ENCODE measurements at places on chromosomes 6 and 20.

GRCh38 chr6:88365656-88366055 lies 199.5 kb upstream of the CNR1 start:
- DNase-seq = no peak

GRCh38 chr6:89385156-89385667 lies 26.9 kb downstream of the RRAGD start:
- no peak for DNase-seq

DNA sequence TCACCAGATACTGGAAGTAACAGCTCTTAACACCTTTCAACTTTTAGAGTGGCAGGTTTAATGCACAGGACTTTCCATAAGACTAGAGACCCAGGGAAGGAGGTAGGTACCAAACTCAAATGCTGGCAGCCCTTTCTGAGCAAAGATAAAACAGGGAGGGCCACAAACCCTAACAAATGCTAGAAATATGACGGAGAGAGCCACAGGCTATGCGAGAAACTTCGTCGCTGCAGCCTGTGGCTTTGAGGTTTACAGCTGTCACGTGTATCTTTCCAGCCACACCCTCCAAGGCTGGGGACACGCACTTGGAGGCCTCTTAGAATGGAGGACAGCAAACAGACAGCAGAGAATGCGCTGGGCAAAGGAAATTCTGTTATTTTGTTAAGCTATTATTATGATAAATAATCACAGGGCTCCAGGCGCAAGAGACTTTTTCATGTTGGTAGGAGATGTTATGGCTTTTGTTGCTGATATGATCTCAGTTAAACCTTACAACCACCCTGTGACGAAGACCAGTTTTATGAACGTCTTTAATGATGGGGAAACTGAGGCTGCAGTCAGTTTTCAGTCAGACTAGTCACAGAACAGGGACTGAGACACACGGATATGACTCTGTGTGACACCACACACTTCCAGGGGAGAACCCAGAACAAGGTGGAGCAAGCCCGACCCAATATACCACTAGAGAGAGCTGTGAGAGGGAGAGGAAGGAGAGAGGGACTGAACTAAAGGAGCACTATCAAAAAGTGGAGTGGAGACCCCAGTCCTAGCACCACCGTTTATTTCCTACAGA lies 2.0 kb downstream of the TRAM2 start:
- no peak for DNase-seq

GRCh38 chr6:110355022-110355421 lies 3.1 kb downstream of the METTL24 start:
- no peak for DNase-seq

DNA sequence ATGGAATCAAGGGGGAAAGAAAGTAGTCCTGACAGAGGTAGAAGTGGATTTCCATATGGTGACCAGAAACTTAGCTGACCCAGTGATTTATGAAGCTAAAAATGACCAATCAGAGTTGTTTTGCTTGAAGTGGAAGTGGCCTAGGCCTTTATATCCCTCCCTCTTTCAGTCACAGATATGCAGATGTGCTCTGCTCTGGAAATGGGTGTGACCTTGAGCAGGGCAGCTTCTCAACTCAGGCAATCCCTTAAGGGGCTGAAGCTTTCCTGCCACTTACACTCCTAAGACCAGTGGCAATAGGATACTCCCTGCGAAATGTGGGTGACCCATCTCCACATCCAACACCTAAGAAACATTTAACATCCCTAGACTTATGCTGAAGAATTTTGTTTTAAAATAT lies 256.6 kb downstream of the EYS start:
- DNase-seq = no peak

- no peak for DNase-seq
These were observed 73.1 kb downstream of the MKKS start for GRCh38 chr20:10360878-10361277.

- DNase-seq = no peak
These were observed 46.8 kb downstream of the ELOVL5 start for GRCh38 chr6:53301801-53302537.

DNA sequence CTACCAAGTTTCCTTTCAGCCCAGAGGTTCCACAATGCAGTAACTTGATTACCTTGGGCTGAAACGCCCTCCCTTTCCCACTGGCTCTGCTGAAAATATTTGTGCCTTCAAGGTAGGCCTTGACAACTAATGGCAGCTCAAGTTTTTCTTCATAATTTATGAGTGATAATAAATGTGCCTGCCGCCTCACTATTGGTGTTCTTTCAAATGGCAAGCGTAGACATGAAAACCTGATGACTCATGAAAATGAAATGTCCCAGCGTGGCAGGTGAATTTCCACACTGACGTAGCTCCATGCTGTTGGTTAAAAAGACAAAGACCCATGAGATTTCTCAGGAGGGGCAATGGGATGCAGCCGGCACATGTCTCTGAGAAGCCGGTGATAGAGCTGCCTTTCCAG lies 107.2 kb upstream of the GGTLC1 start:
- DNase-seq = no peak

DNA sequence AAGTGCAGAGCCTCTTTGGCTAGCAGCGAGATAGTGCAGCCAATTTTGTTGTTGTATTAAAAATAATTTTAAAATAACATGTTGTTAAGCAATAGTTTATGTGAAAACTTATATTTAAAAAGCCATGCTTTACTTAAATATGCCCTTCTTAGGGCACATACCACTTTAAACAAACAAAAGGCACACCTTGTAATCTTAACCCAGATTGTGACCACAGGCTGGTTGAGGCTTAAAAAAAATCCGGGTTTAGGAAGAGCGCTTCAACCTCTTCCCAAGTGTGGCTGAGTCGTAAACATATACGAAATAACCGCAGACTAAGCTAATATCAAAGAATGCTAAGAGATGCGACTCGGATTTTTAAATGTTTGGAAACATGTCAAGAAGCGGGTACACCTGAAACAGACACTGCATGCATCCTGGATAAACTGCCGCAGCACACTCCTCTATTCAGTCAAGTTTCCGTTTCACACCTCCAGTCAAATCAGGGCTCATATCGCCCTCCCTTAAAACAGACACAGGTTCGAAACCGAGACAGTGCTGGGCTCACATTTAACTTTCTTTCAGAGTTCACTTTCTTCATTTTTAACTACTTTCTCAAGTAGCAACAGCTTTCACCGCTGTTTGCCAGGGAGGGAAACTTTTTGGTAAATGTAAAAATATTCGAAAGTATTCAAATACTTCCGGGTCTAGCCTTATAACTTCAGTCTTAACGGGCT lies 1.5 kb downstream of the DEK start:
- DNase-seq = no peak

DNA sequence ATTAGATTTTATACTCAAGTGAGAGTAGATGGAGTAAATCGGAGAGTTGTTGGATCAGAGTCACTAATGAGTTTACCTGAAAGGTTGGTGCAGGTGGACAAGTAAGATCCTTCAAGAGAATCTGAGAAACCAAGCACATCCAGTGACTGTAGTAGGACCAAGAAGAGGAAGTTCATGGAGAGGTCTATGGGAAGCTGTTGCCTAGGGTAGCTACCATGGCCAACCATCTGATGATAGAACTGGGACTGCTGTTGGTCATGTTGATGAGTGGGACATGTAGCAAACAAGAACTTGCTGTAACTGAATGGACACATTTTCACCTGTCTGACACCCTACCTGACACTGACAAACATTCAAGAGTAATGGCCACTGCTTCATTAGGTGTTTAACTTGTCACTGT lies 11.3 kb upstream of the ADGB start:
- DNase-seq = no peak

GRCh38 chr6:115765966-115766365 lies 294.7 kb downstream of the FRK start:
- no peak for DNase-seq

GRCh38 chr6:41257369-41258195 lies 28.9 kb downstream of the TREM1 start:
- DNase-seq = no peak

GRCh38 chr6:90483116-90483839 lies 103.6 kb downstream of the MAP3K7 start:
- no peak for DNase-seq

DNA sequence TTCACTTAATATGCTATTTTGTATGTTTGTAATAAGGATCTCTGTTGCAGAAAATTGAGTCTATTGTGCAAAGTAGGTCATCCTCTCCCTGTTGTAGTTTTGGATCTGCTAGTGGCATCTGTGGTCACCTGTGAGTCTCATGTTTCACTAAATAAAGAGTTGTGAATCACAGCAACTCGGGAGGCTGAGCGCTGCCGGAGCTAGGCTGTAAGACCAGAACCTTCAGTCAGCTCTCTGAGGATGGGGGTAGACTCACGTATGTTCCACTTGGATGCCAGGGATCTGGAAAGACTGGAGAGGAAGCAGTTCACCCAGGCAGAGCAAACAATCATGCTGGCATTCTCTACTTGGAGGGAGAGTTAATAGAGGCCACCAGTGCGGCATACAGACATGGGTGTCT lies 187.3 kb upstream of the FOXA2 start:
- no peak for DNase-seq

DNA sequence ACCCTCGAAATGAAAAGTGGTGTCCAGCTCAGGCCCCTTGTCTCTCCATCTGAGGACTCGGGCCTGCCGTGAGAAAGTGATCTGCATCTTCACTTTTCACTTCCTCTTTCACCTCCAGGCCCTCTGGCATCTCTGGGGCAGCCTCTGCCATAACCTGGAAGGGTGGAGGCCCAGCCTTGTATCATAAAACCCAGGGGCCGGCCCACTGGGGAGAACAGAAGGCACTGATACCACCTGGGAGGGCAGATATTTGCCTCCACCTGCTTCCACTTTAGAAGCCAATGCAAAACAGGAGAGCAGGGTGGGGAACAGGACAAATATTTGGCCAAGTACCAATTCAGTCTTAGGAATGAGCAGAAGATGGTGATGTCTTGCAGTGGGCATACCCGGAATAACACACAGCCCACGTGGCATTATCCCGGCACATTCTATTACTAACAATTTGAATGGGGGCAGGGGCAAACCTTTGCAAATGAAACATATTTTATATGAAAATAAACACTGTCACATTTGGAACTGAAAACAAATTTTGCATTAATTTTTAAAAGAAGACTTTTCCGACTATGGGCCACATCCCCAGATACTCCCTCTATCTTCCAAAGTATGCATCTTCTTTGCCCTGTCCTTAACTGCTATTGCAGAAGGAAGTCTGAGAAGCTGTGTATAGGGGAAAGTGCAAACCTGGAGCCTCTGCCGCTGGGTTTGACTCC lies 69.2 kb upstream of the TBC1D7 start:
- DNase-seq = no peak

GRCh38 chr6:1113916-1114540 lies 197.9 kb upstream of the FOXQ1 start:
- DNase-seq = no peak

DNA sequence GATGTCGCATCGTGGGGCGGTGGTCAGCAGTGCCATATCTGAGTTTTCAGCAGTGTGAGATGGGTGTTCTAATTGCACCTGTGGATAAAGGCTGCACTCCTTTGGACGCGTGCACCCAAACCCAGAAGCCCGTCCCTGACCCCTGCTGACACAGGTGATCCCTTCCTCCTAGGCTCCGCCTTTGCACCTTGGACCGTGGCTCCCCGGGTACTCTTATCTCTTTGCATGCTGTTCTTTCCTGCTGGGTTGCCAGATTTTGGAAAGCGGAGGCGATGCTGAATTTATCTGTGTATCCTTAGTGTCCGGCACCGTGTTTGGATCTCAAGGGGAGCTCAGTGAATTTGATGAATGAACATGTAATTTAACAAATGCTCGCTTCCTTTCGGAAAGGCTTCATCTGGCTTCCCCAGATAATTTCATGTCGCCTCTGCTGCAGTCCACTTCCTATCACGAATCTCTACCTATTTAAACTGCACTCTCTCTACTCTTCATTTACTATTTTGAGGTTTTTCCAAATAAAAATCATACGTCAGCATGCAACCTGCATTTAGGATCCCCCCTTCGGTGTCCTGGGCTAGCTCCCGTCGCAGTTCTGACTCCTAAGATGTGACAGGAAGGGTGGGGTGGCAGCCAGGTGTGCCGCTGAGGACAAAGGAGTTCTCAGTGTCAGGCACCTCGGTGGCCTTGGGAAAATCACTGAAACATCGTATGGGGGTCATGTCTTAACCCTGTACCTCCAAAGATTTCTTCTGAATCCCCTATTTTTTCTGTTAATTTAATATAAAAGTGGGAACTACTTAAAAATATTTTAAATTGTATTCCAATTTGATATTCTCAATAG lies 753 bp upstream of the PERP start:
- DNase-seq = no peak

GRCh38 chr6:90351696-90352095 lies 55.1 kb upstream of the BACH2 start:
- no peak for DNase-seq

DNA sequence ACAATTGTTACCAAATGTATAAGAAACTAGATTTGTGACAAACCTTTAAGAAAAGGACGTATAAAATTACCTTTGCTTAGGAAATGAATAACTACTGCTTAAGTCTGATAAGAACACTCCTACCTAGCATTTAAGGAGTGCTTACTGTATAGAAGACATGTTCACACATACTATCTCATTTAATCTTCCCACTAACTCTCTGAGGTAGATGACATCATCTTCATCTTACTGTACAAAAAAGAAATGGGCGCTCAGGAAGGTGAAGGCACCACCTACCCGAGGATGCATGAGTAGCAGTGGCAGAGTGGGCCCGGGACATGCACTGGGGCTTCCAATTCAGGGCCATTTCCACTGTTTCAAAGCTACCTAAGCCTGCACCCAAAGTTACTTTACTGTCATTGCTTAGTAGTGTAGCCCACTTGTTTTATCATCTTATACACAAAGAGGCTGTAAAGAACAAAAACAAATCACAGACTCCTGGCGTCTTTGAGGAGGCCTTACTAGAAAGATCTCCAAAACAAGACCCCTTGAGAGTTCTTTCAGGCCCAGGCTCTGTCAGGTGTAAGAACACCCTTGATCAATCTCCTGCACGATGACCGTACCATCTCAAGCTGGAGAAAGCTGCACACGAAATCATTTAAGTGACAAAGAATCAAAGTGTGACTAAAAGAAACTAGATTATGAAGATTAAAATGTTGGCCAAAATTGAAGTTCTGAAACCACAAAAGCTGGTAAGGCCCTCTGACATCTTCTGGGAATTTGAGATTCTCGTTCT lies 128.0 kb downstream of the INSM1 start:
- no peak for DNase-seq

DNA sequence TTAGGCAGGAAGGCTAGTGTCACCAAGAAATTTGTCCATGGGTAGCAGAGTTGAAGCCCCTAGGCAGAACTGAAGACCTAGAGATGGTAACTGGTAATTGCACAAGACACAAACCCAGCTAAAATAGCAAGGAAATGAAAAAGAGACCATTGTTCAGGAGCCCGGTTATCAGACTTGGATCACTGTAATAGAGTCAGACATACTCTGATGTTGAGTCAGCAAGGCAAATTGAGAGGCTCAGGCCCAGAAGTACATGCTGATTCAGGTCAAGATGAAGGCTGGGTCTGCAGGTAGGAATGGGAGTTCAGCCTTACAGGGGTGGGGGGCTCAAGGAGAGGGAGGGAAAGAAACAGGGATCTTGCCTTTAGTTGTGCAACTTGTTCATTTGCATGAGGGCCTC lies 6.5 kb upstream of the TMEM242 start:
- no peak for DNase-seq

DNA sequence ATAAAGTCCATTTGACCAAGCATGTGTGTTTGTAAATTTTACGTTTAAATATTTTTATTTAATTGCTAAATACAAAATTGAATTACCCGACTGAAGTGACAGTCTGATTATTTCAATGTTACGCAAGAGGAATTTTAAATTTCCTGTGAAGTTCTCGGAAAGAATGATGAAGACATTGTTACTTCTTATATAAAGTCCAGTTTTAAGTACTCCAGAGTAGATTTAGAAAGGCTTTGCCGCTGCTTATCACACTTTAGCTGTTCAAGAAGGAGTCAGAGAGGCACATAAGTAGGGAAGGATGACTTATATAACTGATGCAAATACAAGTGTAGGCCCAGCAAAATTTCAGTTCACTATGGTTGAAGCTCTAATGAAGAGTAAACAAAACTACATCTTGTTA lies 265.1 kb upstream of the CITED2 start:
- DNase-seq = no peak

Data from anterior cingulate cortex (tissue), 58 donors.